ENCODE measurements at places on chromosomes 7 and 10.

- H3K36me3 ChIP-seq, result no peaks in the 10 kb centered on the region
- no peaks in the 10 kb centered on the region for H3K27me3 ChIP-seq
- H3K4me3 ChIP-seq, result no peak overlapping the region
- H3K4me1 ChIP-seq, result no peaks in the 10 kb centered on the region
- no peak overlapping the region for H3K27ac ChIP-seq
Observed at GRCh38 chr7:110309941-110310340, 781.0 kb upstream of the LRRN3 start.

GRCh38 chr7:134891262-134891695, 95.0 kb upstream of the AGBL3 start:
- peaks cover 17% of the 10 kb centered on the region for H3K4me1 ChIP-seq
- peak overlapping the region; percentile 66 for H3K4me3 ChIP-seq
- no peak overlapping the region for H3K27ac ChIP-seq
- H3K36me3 ChIP-seq, result peaks cover 8% of the 10 kb centered on the region
- H3K27me3 ChIP-seq, result peaks cover 13% of the 10 kb centered on the region
- no peak for DNase-seq

- H3K4me3 ChIP-seq, result peak overlapping the region; percentile 27
- peak overlapping the region; percentile 65 for H3K27ac ChIP-seq
- H3K4me1 ChIP-seq, result peaks cover 24% of the 10 kb centered on the region
- no peaks in the 10 kb centered on the region for H3K36me3 ChIP-seq
- no peaks in the 10 kb centered on the region for H3K27me3 ChIP-seq
Observed at GRCh38 chr10:43781480-43782361, 133.0 kb upstream of the ZNF32 start.

GRCh38 chr7:2863461-2864066, 19.5 kb upstream of the GNA12 start:
- H3K27me3 ChIP-seq, result no peaks in the 10 kb centered on the region
- peak overlapping the region; percentile 92 for H3K27ac ChIP-seq
- no peaks in the 10 kb centered on the region for H3K36me3 ChIP-seq
- peaks cover 26% of the 10 kb centered on the region for H3K4me1 ChIP-seq
- peak overlapping the region; percentile 76 for H3K4me3 ChIP-seq

DNA sequence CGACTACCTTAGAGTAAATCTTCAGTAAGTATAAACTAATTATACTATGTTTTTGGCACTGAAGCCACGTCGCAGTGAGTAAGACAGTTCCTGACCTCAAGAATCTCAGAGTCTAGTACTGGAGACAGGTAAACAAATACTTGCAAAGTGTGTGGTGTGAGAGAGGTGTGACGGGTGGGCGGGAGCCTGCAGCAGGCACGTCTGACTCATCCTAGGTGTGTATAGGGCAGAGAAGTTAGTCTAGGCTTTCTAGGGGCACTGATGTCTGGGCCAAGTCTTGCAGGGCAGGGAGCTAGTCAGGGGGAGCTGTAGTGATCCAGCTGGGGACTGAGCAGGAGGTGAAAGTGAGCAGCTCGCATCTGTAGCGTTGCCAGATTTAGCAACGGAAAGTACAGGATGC, 35.9 kb upstream of the SFTPD start:
- no peak overlapping the region for H3K27ac ChIP-seq
- no peaks in the 10 kb centered on the region for H3K36me3 ChIP-seq
- no peak overlapping the region for H3K4me3 ChIP-seq
- H3K4me1 ChIP-seq, result peaks cover 21% of the 10 kb centered on the region
- H3K27me3 ChIP-seq, result peaks cover 54% of the 10 kb centered on the region

GRCh38 chr7:94253686-94254085, 141.0 kb upstream of the COL1A2 start:
- H3K27me3 ChIP-seq, result peaks cover 7% of the 10 kb centered on the region
- DNase-seq, result no peak
- H3K4me1 ChIP-seq, result no peaks in the 10 kb centered on the region
- H3K36me3 ChIP-seq, result no peaks in the 10 kb centered on the region

DNA sequence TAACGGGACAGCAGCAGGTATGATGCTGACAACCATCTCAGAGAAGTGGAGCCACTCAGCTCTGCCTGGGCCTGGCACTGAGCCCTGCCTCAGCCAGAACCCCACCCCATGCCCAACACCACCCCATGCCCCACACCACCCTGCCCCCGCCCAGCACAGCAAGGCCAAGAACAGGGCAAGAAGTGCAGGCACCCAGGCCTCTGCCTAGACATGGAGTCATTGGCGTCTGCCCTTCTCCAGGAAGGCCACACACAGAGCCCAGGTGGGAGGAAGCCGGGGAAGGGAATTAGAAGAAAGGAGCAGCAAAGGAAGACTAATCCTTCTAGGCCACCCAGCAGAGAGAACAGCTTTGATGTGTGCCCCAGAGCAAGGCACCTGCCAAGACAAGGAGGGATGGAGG, 18.9 kb downstream of the CAMK2G start:
- H3K4me1 ChIP-seq, result peaks cover 51% of the 10 kb centered on the region
- H3K36me3 ChIP-seq, result peaks cover 25% of the 10 kb centered on the region
- H3K27me3 ChIP-seq, result no peaks in the 10 kb centered on the region

DNA sequence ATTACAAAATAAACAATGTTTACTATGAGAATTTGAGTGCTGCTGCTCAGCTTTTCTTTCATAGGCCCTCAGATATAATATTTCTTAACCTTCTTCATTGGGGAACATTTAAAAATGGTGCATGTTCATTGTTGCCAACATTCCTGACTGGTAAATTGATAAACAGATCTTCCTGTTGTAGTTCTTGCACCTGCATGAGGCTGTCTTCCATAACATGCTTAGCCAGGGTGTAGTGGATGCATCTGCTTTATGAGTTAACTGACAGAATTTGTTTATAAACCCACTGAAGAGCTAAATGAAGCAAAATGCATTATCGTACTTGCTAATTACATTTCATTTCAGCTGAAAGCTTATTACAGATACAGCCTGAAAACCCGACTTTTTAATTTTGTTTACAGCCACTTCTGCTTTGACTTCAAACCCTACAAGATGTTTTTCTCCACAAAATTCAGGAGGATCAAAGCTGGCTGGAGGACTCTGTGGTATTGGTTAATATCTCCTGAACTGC, 177.2 kb downstream of the SEM1 start:
- no peaks in the 10 kb centered on the region for H3K36me3 ChIP-seq
- peaks cover 9% of the 10 kb centered on the region for H3K27me3 ChIP-seq
- no peaks in the 10 kb centered on the region for H3K4me1 ChIP-seq
- DNase-seq, result no peak

GRCh38 chr7:142863891-142864685, 9.2 kb downstream of the EPHB6 start:
- no peak overlapping the region for H3K4me3 ChIP-seq
- H3K4me1 ChIP-seq, result peaks cover 5% of the 10 kb centered on the region
- DNase-seq, result no peak

DNA sequence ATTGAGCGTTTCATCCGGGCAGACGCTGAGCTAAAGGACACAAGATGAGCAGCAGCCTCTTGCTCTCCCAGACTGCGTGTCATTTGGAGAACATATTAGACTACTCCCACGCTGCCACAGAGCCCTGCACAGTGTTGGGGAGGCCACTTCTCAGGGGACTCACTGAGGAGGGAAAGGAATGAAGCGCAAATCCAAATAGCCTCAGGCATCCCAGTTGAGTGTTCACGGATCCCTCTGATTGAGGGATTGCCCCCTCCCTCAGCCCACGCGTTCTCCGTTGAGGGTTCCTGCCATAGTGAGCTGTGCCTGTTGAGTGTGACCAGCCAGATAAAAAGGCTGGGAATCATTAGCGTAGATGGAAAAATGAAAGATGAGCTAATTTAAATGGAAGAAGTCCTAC, 563.4 kb downstream of the ACTR3B start:
- no peaks in the 10 kb centered on the region for H3K36me3 ChIP-seq
- no peak overlapping the region for H3K4me3 ChIP-seq
- DNase-seq, result no peak

DNA sequence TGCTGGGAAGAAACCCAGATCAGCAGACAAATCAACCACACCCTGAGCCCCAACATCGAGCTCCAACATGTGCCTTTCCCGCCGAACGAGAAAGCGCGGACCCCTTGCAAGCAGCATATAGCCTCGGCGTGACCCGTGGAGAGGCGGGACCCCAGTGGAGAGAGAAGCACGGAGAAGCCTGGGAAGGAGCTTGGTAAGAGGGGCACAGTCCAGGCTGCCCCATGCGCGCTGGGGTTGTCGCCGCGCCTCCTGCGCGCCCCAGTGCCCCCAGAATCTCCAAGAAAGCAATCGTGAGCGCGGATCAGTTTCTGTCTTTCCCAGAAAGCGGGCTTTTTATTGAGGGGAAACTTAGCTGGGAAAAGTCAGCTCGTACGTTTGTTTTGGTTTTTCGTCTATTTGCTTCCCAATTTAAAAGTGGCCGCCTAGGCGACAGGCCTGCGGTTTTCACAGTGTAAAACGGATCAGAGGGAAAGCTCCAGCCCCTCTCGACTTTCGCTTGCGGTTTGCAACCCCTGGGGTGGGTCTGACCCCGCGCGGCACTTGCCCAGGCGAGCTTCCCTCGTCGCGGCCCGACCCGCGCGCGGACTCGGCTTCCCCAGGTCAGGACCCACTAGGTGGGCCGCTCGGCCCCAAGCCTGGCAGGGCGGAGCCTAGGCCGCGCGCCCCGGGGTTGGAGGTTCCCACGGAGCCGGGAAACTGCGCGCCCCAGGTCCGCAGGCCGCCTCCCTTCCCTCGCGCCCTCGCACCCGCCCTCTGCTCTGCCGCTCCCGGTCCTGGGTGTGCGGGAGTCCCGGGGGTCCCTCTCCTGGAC, 31.1 kb downstream of the SKIDA1 start:
- H3K36me3 ChIP-seq, result no peaks in the 10 kb centered on the region
- no peak overlapping the region for H3K27ac ChIP-seq
- peaks cover 73% of the 10 kb centered on the region for H3K27me3 ChIP-seq
- H3K4me1 ChIP-seq, result peaks cover 15% of the 10 kb centered on the region

- no peak for DNase-seq
- no peaks in the 10 kb centered on the region for H3K36me3 ChIP-seq
- no peak overlapping the region for H3K27ac ChIP-seq
- H3K27me3 ChIP-seq, result no peaks in the 10 kb centered on the region
- H3K4me1 ChIP-seq, result no peaks in the 10 kb centered on the region
- H3K4me3 ChIP-seq, result no peak overlapping the region
Observed at GRCh38 chr10:90373911-90374310, 483.9 kb downstream of the HTR7 start.

DNA sequence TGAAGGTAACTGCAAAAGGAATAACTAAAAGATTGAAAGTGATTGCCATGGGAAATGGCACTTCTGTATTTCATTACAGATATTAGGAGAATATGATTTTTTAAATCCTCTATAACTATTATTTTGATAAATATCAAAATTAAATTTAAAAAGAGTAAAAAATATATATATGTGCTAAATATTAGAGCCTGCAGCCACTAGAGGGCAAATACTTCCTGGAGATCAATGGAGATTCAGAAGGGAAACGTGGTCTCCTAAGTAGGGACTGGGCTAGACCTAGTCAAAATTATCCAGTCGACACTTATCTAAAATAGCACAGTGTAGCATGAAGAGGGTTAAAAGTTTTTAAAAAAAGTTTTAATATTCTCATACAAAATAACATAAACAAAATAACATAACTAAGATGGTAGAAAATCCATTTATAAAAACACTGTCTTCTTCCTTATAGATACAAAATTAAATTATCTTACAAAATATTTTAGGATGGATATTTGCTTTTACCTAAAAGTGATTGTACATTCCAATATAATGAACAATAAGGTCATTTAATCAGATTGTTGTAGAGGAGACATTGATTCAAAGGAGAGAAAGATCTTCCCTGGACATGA, 434.3 kb downstream of the MDFIC start:
- no peaks in the 10 kb centered on the region for H3K36me3 ChIP-seq
- no peaks in the 10 kb centered on the region for H3K4me1 ChIP-seq
- H3K4me3 ChIP-seq, result no peak overlapping the region
- DNase-seq, result no peak
- H3K27ac ChIP-seq, result no peak overlapping the region
- no peaks in the 10 kb centered on the region for H3K27me3 ChIP-seq

DNA sequence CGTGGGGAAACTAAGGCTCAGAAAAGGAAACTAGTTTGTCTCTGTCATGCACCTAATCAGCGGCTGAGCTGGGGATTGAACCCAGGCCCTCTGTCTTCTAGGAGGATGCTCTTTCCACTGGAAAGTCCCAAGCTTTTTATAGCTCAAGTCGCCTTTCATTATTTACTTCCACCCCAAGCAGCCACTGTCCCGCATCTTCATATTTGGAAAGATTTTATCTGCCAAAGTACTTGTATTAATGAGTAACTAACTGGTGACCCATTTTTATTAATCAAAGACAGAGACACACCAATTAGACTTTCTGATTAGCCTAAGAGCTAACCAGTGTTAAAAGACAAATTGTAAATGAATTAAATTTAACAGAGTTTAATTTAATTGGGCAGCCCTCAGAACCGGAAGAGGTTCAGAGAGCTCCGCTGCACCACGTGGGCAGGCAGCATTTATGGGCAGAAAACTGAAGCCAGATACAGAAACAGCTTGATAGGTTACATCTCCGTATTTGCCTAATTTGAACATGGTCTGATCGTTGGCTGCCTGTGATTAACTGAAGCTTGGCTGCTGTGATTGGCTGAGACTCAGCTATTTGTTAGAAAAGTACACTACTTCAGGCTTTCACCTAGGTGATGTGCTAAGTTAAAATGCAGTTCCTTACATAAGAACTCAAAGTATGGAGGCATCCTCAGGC, 78.5 kb upstream of the PDCD4 start:
- DNase-seq, result no peak
- no peaks in the 10 kb centered on the region for H3K27me3 ChIP-seq
- no peaks in the 10 kb centered on the region for H3K36me3 ChIP-seq

DNA sequence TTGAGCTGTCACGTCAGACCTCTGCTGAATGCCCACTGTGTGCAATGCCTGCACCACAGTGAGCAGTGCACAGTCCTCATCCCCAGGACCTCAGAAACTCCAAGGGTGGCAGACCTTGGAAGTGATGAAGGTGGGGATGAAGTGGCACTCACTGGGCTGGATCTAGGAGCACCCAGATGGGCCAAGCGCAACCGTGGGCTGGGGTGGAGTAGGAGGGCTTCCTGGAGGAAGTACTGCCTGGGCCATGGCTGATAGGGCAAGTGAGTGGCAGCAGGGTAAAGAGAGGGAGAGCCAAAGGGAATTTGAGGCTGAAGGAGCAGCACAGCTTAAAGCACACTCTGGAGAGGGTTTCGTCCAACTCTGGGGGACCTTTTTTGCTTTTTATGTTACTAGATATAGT, 52.3 kb downstream of the RBM20 start:
- no peak for DNase-seq
- peaks cover 2% of the 10 kb centered on the region for H3K4me1 ChIP-seq
- no peak overlapping the region for H3K27ac ChIP-seq
- H3K36me3 ChIP-seq, result no peaks in the 10 kb centered on the region
- peaks cover 4% of the 10 kb centered on the region for H3K27me3 ChIP-seq
- no peak overlapping the region for H3K4me3 ChIP-seq

GRCh38 chr7:83970081-83970480, 224.5 kb downstream of the SEMA3A start:
- no peaks in the 10 kb centered on the region for H3K27me3 ChIP-seq
- H3K4me3 ChIP-seq, result no peak overlapping the region
- no peak overlapping the region for H3K27ac ChIP-seq
- H3K36me3 ChIP-seq, result no peaks in the 10 kb centered on the region
- no peaks in the 10 kb centered on the region for H3K4me1 ChIP-seq
- no peak for DNase-seq

- H3K4me1 ChIP-seq, result no peaks in the 10 kb centered on the region
- H3K4me3 ChIP-seq, result no peak overlapping the region
- no peak overlapping the region for H3K27ac ChIP-seq
- no peak for DNase-seq
- H3K36me3 ChIP-seq, result no peaks in the 10 kb centered on the region
- H3K27me3 ChIP-seq, result no peaks in the 10 kb centered on the region
Observed at GRCh38 chr10:52956861-52957260, 184.3 kb upstream of the MBL2 start.

GRCh38 chr10:78397786-78398185, 364.1 kb downstream of the RPS24 start:
- no peaks in the 10 kb centered on the region for H3K36me3 ChIP-seq
- no peak overlapping the region for H3K4me3 ChIP-seq
- H3K4me1 ChIP-seq, result no peaks in the 10 kb centered on the region

Data from activated naive CD8-positive, alpha-beta T cell treated with anti-CD3 and anti-CD28 coated beads for 36 hours (primary cell).